ENCODE measurements at places on chromosomes 12 and 14. TPM values are rescaled to one million over a fixed set of nuclear protein-coding genes. Genes with fewer than 3 reads are reported as not detected.

DNA sequence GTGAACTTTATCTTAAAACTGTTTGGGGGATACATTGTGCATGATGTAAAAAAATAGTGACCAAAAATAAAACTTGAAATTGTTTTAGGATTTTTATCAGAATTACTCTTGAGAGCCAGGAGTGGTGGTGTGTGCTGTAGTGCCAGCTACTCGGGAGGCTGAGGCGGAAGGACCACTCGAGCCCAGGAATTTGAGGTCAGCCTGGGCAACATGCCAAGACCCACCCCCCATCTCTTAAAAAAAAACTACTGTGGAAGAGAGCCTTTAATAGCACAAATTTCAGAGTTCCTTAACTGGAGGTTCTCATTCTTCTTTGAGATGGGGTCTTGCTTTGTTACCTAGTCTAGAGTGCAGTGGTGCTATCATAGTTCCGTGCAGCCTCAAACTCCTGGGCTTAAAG is 21.5 kb downstream of the CPSF2 start:
- DNase-seq: no peak

IL22 gene
- not detected for total RNA-seq

- no peak for DNase-seq
Measured at GRCh38 chr14:28758885-28759652, 7.5 kb upstream of the FOXG1 start.

GRCh38 chr14:31232081-31232480 is 24.5 kb upstream of the HECTD1 start:
- no peak for DNase-seq

DNA sequence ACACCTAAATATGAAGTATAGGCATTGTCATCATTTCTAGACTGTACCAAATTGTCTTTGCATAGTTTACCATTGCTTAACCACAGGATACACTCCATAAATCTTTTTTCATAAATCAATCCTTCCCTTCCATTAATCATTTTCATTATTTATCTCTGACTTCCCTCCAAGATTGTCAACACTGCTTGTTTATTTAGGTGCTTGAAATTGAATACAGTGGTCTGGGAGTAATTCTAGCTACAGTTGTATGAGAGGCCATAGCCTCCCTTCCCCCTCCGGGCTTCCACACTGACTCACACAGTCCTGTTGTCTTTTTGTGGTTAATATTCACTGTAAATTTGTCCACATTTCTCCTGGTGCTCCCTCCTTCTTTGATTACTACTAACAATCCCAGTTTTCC is 114.2 kb upstream of the ARID2 start:
- DNase-seq: no peak

DNA sequence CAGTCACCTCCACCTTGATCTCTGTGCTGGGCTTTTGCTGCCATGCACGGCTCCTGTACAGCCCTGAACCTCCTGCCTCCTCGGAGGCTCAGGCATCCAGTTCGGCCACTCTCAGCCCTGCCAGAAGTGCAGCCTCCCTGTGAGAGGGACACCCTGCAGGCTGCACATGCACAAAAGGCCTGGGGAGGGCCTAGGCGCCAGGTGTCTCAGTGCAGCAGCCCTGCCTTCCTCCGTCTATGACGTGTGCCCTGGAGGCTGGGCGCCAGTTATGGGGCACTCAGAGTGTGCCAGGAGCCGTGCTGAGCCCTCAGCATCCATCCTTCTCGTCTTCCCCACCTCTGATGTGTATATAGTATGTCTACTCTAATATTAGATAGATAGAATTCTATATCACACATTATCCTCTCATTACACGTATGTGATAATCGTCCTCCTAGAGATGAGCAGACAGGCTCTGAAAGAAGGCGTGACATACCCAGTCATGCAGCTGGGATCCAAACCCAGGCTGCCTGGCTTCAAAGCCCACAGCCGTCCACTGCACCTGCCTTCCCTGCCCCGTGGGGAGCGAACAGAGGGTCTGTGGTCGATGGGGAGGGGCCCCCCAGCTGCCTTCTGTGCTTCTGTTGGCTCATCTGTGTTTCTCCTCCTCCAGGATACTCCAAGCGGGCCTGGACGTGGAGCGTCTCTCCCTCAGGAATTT is 101.1 kb downstream of the B4GALNT3 start:
- DNase-seq: no peak

- DNase-seq: no peak
Measured at GRCh38 chr14:55123852-55124639, 5.0 kb upstream of the LGALS3 start.

GRCh38 chr14:28088125-28088524 is 678.5 kb upstream of the FOXG1 start:
- DNase-seq: no peak

COCH gene
- 1.5 TPM for total RNA-seq

DNA sequence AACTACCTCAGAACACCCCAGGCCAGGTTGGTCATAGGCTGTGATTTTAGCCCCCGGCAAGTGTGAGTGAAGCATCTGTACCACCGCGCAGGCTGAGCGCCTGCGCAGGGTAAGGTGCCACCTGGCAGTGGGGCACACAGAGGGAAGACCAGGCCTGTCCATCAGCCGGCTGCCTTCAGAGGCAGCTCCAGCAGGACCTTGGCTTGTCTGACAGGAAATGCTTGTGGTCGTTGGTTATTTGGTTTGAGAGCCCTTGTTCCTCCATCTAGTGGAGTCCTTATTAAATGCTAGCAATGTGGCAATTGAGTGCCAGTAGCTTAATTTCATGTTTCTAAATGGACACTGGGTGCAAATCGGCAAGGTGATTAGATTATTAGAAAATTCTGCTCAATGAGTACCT is 27.5 kb downstream of the SLC25A29 start:
- DNase-seq: no peak

TAS2R50 gene
- total RNA-seq: 7.1 TPM

- DNase-seq: no peak
Measured at GRCh38 chr12:7411343-7411742, 32.6 kb downstream of the CD163L1 start.

SPTB gene
- 9.9 TPM for total RNA-seq

DNA sequence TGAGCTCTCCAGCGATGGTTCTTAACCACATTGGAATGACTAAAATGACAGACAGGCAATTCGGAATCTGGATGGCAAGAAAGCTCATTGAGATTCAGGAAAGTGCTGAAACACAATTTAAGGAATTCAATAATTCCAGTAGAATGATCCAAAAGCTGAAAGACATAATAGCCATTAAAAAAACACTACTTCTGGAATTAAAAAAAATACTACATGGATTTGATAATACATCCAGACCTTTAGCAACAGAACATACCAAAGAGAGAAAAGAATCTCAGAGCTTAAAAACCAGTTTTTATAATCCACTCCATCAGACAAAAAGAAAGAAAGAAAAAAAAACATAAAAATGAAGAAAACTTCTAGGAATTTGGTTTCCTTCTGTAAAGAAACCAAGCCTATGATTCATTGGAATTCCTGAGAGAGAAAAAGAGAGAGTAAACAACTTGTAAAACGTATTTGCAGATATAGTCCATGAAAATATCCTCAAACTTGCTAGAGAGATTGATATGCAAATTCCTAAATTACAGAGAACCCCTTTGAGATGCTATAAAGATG is 52.8 kb downstream of the SLCO1B1 start:
- DNase-seq: no peak

All from thoracic aorta (tissue), 2 donors.